ENCODE measurements at places on chromosomes 2 and 18.

- no peak for DNase-seq
Observed at GRCh38 chr2:222193328-222193983, 105.3 kb downstream of the PAX3 start.

DNA sequence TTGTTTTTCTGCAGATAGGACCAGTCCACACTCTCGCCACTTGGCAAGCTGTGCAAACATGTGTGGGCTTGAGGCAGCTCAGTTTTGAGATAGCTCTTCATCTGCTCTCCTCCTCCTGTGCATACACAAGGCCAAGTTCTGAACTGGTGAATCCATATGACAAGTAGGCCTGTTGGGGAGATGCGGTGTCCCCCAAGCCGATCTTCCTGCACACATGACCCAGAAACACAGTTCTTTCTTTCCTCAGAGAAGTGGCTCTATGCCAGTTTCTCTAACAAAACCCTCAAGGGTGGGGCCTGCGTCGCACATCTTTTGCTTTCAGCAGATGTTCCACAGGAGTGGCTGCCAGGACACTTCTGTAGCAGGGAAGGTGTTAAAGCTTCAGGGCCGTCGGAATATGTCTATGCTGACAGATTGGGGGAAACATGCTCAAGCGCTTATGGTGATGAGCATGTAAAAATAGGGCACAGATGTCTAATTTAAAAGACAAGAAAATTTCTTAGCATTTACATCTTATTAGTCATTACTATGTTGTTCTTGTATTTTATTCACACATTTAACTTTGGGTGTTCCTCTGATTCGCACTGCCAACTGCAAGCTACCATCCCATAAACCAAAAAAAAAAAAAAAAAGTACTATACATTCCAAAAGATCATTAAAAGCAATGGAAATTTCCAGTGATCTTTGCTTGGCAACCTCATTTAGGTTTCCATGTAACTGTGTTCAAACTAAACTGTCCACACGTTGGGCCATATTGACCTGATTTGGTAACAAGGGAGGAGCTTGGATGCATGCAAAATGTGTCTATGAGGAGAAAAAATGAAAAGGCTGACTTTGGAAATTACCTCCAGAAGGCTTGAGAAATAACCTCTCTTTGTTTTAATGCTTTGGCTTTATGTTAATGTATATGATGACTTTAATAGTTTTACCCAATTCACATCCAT, 1055.5 kb upstream of the KLHL29 start:
- DNase-seq, result no peak

DNA sequence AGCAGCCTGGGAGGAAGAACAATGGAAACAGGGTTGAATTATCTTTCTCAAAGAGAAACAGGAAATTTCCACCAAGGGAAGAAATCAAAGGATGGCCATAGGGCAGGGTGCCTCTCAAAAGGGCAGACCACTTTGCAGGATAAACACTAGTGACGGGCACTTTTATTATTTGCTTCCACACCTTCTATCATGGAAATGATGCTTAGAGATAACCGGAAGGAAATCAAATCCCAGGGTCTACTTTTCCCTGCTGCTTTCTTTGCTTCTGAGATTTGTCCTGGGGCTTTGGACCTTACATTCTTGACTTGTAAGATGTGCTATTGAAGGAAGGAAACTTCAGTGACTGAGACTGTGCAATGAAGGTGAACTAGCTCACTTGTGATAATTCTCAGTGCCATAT, 1.1 kb upstream of the SCN9A start:
- no peak for DNase-seq

GRCh38 chr2:44553456-44553855, 191.7 kb downstream of the CAMKMT start:
- no peak for DNase-seq

DNA sequence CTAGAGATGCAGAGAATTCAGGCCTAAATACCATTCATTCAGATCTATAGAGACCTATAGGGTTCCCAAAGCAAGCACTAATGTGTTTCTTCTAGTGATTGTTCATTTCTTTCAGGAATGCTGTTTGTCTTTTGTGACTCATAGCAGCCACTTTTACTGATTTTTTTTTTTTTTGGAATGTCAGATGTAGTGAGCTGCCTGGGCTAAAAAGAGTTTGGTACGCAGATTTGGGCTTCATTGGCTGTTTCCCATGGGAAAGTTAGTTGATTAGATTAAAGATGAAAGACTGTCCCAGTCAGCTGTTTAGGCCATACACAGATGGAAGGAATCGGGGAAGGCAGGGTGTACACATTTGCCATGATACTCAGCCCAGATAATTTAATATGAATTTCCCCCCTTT, 87.6 kb downstream of the CDC42EP3 start:
- DNase-seq, result no peak

DNA sequence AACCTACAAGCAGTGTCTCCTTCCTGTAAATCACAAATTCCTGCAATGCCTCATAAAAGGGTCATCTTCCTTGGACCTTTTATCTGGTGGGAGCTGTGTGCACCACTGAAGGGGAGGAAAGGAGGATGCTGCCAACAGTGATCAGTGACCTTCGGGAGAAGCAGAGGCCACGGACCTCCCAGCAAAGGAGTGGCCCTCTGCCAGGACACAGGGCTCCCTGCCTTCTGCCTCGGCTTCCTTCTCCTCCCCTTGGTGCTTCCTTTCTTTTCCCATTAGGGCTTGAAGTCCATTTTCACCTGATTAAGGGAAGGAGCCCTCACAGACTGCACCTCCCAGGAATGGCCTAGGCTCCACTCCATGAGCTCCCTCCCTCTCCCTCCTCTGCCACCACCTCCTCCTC, 85.3 kb upstream of the ITGA6 start:
- no peak for DNase-seq

DNA sequence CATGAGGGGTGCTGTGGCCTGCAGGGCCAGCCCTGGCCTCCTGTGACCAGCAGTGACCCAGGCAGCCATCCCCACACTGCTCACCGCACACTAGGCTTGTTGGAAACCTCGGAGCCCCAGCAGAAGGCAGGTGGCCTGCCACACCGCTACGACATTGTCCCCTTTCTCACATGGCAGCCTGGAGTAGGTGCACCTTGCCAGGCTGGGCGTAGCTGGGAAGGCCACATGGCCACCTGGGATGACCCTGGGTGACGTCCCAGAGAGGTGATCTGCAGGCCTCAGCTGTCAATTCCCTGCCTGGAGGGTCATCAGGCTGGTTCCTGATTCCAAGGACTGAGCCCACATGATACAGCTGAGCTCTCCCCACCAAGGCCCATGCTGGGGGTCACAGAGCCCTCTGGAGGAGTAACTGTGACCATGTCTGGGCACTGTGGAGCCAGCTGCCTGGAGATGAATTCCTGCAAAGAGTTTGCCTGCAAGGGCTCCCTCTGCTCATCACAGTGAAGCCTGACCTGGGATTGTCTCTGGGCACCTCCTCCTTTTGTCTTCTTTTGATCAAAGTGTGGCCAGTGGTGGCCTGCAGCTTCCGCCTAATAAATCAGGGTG, 119.6 kb upstream of the OTOS start:
- DNase-seq, result no peak

DNA sequence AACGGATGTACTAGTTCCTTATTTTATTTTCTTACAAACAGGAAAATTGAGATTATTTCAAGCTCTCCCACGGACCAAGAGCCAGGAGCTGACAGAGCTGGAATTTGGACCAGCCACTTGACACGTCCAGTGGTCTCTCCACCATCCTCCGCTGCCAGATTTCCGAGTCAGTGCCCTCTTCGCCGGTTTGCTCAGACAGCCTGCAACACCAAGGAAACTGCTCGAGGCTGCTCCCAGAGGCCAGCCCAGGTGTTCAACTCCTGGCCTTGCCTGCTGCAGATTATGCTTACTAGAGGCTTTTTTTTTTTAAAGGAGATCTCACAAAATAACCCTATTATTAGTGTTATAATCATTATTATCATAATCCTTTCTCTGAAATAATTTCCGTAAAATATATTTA, 779.8 kb downstream of the RNF144A start:
- no peak for DNase-seq

DNA sequence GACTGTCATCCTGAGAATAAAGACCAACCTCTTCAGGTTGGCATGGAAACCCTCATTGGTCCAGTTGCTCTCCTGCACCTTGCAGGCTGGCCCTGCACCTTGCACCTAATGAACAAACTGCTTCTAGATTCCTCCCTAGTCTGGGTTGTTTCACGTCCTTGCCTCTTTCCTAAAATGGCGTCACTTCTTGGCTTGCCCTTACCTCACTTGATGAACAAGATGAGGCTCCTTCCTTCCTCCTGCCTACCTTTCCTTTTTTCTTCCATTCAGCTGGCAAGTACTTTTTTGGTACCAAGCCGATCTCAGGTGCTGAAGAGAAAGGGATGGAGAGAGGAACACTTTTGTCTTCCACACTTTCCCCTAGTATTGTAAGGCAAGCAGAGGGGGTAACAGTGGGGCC, 74.5 kb downstream of the MYCN start:
- DNase-seq, result no peak

DNA sequence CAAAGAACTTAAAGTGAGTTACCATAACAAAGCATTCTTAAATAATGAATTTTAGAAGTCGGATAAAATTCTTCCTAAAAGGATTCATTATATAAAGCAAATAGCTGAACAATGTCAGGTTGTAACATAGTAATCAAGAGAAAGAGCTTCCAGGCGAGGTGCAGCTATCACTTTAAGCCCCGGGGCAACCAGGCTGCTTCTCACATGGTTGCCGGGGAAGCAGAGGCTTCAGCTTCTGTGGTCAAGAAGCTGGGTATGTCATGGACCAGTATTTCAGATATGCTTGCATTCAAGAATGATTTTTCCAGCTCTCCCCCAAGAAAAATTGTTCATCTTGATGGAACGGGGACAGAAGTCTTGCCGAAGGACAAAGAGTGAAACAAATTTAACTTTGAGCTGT, 23.6 kb upstream of the KYNU start:
- no peak for DNase-seq

- no peak for DNase-seq
Observed at GRCh38 chr2:128310094-128310716, 8.5 kb downstream of the HS6ST1 start.

DNA sequence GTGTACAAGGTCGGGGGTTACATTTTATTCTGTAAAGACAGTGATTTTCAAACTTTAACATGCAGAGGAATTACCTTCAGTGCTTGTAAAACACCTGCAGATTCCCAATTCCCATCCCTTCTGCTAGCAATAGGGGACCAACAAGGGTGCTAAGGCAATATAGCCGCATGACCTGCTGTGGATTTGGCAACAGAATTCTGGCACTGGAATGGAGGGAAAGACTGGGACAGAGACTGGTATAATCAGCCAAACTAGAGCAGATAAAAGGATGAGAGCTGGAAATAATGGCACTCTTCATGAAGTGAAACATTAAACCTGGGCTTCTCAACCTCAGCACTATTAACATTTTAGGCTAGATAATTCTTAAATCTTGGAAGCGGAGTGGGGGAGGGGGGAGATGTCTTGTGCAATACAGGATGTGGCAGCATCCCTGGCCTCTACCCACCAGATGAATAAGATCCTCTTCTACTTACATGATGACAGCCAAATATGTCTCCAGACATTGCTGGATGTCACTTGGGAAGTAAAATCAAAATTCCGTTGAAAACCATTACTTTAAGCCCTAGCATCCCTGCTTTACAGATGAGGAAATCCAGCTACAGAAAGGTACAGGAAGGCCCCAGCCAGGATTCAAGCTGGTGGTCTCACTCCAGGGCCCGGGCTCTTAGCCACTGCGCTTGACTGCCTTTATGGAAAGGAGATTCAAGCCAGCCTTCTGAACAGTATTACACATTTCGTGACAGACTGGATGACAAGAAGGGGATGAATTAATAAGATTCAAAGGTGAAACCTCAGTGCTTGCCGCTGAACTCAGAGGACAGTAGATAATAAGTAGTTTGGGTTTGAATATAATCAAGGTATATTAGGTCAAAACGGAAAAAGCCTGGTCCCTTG, 1.7 kb downstream of the EVA1A start:
- no peak for DNase-seq

- DNase-seq, result no peak
Observed at GRCh38 chr2:15842758-15843666, 97.3 kb upstream of the MYCN start.

DNA sequence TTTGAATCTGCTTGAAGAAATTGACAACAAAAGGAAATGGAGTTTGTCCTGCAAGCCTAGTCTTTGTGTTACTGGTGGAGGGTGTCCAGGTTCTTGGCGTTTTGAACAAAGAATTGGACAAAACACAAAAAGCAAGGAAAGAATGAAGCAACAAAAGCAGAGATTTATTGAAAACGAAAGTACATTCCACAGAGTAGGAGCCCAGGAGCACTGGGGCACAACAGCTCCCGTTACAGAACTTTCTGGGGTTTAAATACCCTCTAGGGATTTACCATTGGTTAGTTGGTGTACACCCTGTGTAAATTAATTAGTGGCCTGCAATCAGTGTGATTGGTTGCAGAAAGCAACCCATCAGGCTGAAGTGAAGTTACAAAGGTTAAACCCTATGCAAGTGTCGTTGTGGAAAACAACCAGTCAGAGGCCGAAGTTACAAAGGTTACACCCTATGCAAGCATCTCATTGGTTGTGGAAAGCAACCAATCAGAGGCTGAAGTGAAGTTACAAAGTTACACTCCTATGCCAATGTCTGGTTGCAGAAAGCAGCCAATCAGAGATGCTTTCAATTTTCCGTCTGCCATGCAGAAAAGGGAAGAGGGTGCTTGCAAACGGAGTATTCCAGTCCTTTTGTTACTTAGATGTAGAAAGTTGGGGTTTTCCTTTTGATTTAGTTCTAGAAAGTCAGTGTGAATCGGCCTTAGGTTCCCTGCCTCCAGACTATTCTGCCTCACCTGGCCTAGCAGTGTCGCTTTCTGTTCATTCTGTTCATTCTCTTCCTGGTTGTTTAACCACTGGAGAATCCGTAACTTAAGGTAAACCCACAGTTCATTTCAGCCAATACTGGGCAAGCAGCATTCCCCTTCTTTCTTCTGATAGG, 47.6 kb upstream of the PTH2R start:
- DNase-seq, result no peak

DNA sequence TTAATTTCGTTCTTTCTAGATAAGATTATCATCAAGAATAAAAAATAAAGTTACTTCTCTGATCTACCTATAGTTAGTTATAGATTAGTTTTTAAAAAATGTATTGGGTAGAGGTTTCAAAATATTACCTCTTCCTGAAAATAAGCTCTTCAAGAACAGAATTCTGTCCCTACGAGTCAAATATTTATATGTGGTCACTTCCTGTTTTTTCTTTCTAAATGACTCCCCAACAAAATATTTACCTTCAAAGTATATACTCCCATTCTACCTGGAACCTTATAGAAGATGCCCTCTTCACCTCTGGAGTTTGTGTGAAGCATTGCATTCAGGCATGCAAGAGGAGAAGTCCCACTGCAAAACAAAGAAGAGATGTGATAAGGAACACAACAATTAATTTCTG, 72.3 kb downstream of the ASXL2 start:
- DNase-seq, result no peak

DNA sequence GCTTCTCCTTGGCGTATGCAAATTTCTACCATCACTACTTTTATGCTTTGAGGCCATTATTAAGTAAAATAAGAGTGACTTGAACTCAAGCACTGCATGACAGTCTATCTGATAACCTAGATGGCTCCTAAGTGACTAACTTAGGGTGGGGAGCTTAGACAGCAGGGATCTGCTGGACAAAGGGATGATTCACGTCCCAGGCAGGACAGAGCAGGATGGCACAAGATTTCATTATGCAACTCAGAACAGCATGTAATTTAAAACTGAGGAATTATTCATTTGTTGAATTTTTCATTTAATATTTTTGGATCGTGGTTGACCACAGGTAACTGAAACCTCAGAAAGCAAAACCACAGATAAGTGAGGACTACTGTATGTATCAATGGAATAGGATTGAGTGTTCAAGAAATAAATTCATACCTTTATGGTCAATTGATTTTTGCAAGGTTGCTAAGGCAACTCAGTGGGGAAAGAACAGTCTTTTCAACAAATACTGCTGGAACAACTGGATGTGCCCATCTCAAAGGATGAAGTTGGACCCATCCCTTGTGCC, 115.3 kb downstream of the MBD2 start:
- no peak for DNase-seq
